RCC 7860 (cell line): ENCODE measurements at places on chromosomes 5 and 9.

GRCh38 chr5:97167435-97167834, 15.6 kb downstream of the RIOK2 start:
- DNase-seq: no peak

DNA sequence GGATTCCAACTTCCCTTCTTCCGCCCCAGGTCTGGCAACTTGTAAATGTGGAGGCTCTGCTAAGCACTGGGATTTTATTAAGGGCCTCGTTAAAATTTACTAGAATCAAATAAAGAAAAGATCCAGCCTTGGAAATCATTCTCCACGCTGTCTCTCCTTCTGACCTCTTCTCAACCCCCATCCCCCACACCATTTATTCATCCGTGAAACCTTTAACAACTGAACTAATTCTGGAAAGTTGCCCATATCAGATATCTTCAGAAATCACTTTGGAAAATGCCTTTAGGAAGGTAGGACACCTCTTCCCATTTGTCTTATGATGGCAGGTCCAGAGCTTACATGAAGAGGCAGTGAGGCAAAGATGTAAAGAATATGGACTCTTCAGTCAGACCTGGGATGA, 288.5 kb downstream of the SLIT3 start:
- DNase-seq: no peak

DNA sequence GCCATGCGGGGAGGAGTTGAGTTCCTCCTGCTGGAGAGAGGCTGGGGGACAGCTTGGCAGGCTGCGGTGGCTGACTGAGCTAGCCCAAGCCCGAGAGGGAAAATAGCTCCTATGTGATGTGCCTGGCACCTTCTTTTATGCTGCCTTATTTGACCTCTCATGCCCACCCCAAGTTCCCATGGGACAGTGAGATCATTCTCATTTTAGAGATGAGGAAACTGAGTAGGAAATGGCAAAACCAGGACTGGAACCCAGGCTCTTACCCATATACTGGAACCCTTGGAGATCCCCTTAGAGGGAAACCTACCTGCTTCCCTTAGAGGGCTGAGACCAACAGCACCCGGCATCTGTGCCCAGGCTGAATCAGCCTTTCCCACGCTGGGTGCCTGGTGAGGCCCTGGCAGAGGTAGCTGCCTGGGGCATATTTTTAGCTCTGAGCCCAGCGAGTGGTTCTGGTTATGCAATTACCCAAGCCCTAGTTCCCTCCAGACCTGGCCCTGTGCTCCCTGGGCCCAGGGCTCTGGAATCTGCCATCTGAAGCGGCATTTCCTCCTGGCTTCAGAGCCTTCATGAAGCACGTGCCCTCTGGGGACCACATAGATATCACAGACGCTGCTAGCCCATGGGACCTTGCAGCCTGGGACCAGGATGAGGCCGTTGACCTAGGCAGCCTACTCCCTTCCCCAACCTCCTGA, 23.6 kb downstream of the COL27A1 start:
- no peak for DNase-seq

- no peak for DNase-seq
These were observed 220.7 kb upstream of the WWC1 start for GRCh38 chr5:168070761-168071160.

GRCh38 chr5:178209334-178210072, 5.2 kb downstream of the HNRNPAB start:
- DNase-seq: no peak
